ENCODE measurements at places on chromosomes 2 and 18.

DNA sequence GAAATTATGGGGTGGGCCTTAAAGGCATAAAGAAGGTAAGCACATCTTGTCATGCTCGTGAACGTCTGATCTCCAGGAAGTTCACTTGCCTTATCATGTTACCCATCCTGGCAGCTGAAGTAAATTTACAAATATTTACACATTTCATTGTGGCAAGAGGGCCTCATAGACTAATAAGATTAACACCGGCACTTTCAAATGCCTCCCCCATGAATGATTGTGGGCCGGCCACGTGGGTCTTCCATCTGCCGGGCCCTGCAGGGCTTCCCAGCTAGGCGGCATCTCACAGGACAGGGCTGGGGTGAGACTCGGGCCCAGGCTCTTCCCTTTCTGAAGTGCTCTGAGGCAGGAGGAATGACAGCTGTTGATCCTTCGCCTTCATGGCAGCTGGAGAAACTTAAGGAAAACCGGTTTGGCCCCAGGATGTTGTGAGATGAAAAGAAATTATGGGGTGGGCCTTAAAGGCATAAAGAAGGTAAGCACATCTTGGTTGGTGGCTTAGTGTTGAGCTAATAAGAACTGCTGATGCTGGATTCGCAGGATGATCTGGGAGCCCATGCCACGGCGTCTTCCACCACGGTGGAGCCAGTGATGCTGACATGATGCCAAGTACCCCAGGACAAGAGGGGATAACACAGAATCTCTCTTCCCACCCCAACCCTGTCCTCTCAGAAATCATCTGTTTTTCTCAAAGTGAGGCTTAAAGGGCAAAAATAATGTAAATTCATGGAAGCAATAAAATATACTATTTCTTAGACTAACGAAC is 176.3 kb downstream of the SEPTIN10 start:
- DNase-seq: no peak
- no peaks in the 10 kb centered on the region for H3K4me1 ChIP-seq
- no peaks in the 10 kb centered on the region for H3K36me3 ChIP-seq

- no peak overlapping the region for H3K27ac ChIP-seq
- H3K27me3 ChIP-seq: no peaks in the 10 kb centered on the region
- DNase-seq: no peak
- H3K36me3 ChIP-seq: no peaks in the 10 kb centered on the region
- peaks cover 7% of the 10 kb centered on the region for H3K4me1 ChIP-seq
Measured at GRCh38 chr18:49757513-49758262, 55.6 kb downstream of the ACAA2 start.

GRCh38 chr2:109702250-109702985 is 88.3 kb downstream of the SOWAHC start:
- H3K27ac ChIP-seq: no peak overlapping the region
- no peak for DNase-seq

DNA sequence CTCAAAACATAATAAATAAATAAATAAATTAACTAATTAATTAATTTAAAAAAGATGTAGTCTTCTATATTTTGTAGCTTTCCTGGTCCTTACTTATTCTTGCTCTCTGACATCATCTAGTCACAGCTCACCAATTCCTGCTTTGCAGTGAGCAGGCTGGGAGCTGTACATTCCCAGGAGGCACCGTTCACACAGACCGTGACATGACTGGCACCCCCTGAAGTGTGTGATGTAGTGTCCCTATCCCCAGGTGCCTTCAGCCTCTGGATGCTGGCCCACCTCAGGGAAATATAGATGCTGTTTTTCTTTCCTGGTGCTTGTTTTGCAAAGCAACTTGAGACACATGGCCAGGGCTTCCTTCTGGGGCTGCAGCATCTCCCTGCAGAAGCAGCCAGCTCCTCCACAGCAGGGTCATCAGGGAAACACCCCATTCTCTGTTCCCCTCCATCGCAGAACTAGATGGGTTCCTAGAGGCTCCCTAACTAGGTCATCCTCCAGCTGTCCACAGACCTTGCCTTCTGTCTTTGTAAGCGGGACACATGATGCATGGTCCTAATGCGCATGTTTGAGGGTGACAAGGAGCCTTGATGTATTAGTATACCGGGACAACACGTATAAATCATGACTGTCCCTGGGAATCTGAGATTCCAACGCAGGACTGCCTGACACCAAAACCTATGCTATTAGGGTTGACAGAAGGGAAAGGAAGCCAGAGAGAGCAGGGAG is 76.4 kb downstream of the RHOB start:
- H3K4me3 ChIP-seq: no peak overlapping the region
- H3K36me3 ChIP-seq: no peaks in the 10 kb centered on the region
- no peak for DNase-seq
- no peaks in the 10 kb centered on the region for H3K27me3 ChIP-seq
- no peak overlapping the region for H3K27ac ChIP-seq

- no peak overlapping the region for H3K4me3 ChIP-seq
- no peaks in the 10 kb centered on the region for H3K27me3 ChIP-seq
- DNase-seq: no peak
- H3K27ac ChIP-seq: no peak overlapping the region
- 0 out of 2 replicates have a peak, but pooled peaks cover 2% of the 10 kb centered on the region for H3K4me1 ChIP-seq
Measured at GRCh38 chr2:75274936-75275335, 75.6 kb upstream of the TACR1 start.

GRCh38 chr2:71788601-71789240 is 335.4 kb downstream of the DYSF start:
- no peaks in the 10 kb centered on the region for H3K27me3 ChIP-seq
- no peaks in the 10 kb centered on the region for H3K36me3 ChIP-seq
- DNase-seq: no peak
- no peak overlapping the region for H3K27ac ChIP-seq
- no peaks in the 10 kb centered on the region for H3K4me1 ChIP-seq

DNA sequence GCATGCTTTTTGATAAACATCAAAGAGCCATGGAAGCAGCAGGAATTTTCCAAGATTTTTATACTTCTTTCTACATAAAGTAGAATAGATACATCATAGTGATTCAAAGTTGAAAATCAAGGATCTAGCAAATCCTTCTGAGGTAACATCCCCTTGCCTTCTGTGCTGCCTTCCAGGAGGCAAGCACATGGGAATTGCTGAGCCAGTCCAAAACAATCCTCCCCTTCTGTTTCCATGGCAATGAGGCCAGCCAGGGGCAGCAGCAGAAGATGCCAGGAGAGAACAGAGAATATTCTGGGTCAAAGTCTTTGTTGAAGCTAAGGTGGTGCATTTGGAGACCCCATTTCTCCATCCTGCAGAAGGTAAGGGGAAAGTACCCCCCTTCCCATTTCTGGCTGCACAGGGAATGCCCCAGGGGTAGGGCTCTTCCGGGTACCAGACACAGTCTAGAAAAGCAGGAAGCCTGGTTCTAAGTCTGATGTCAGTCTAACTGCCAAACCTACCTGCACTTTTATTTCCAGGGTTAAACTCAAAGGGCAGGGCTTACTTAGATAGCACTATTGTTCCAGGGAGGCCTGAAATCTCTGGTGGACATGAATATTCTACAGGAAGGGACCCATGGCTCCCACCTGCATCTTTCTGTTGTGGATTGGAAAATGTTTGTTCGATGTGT is 22.1 kb downstream of the CENPA start:
- no peaks in the 10 kb centered on the region for H3K27me3 ChIP-seq
- no peak overlapping the region for H3K4me3 ChIP-seq
- no peaks in the 10 kb centered on the region for H3K36me3 ChIP-seq
- no peaks in the 10 kb centered on the region for H3K4me1 ChIP-seq
- no peak for DNase-seq
